ENCODE measurements at places on chromosomes 2 and 18. TPM values are rescaled to one million over a fixed set of nuclear protein-coding genes. Genes with fewer than 3 reads are reported as not detected.

Gene GALNT13
- 0.18 TPM for total RNA-seq

Gene PAX8
- 0.18 TPM for total RNA-seq

Gene LIMS1
- total RNA-seq: 66.3 TPM

Gene SERPINB7
- total RNA-seq: 16.1 TPM

Gene LRRC30
- total RNA-seq: not detected

Gene DUSP2
- 3.5 TPM for total RNA-seq

Gene TTLL4
- total RNA-seq: 9.6 TPM

Gene ALMS1
- 8.9 TPM for total RNA-seq

Gene FAM124B
- total RNA-seq: not detected

Gene DIS3L2
- 14.4 TPM for total RNA-seq

Gene REG1B
- total RNA-seq: not detected

Gene HOXD4
- total RNA-seq: 0.18 TPM

Gene ORC4
- total RNA-seq: 63.3 TPM

Gene SERPINB12
- not detected for total RNA-seq

Gene PAIP2B
- 0.86 TPM for total RNA-seq

Gene GLB1L
- total RNA-seq: 25.1 TPM

Gene OSBPL1A
- total RNA-seq: 16.8 TPM

Gene AGXT
- total RNA-seq: not detected

Gene ZNF385B
- not detected for total RNA-seq

Gene CCDC74A
- total RNA-seq: 20.0 TPM

Gene GRHL1
- under 0.01 TPM for total RNA-seq

Gene MEP1B
- not detected for total RNA-seq

Gene CRYGD
- total RNA-seq: not detected

Measured in myometrial cell (primary cell).